Gastrocnemius medialis (tissue), 4 donors: ENCODE measurements at places on chromosomes 7 and 10. TPM values are rescaled to one million over a fixed set of nuclear protein-coding genes. Genes with fewer than 3 reads are reported as not detected.

- no peak overlapping the region for H3K27ac ChIP-seq
- no peak overlapping the region for H3K4me3 ChIP-seq
- no peak for DNase-seq
- no peaks in the 10 kb centered on the region for H3K36me3 ChIP-seq
- peaks cover 5% of the 10 kb centered on the region for H3K4me1 ChIP-seq
- H3K27me3 ChIP-seq: no peaks in the 10 kb centered on the region
These were observed 16.5 kb downstream of the MGMT start for GRCh38 chr10:129483430-129484010.

DNA sequence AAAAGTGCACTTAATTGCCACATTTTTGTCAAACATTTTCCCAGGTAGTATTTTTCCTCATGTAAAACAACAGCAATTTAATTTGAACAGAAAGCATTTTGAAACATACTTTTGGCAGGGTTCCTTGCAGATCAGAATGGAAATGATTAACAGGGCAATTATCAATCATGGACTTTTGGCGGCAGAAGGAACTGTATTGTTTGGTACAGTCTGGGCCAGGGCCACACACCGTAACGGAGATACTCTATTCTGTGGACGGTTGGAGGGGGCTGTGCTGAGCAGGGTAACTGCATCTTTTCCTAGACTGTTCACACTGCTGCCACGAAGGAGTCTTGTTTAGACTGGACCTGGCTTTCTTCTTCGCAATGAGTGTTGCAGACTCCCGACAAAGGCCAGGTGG is 62.3 kb downstream of the EGFR start:
- H3K4me3 ChIP-seq: no peak overlapping the region
- no peaks in the 10 kb centered on the region for H3K27me3 ChIP-seq
- DNase-seq: no peak
- H3K4me1 ChIP-seq: peaks cover 23% of the 10 kb centered on the region
- no peaks in the 10 kb centered on the region for H3K36me3 ChIP-seq

GRCh38 chr10:7185367-7185690 is 225.5 kb downstream of the SFMBT2 start:
- no peaks in the 10 kb centered on the region for H3K4me1 ChIP-seq
- no peak for DNase-seq
- no peaks in the 10 kb centered on the region for H3K36me3 ChIP-seq
- no peak overlapping the region for H3K4me3 ChIP-seq
- no peaks in the 10 kb centered on the region for H3K27me3 ChIP-seq

DNA sequence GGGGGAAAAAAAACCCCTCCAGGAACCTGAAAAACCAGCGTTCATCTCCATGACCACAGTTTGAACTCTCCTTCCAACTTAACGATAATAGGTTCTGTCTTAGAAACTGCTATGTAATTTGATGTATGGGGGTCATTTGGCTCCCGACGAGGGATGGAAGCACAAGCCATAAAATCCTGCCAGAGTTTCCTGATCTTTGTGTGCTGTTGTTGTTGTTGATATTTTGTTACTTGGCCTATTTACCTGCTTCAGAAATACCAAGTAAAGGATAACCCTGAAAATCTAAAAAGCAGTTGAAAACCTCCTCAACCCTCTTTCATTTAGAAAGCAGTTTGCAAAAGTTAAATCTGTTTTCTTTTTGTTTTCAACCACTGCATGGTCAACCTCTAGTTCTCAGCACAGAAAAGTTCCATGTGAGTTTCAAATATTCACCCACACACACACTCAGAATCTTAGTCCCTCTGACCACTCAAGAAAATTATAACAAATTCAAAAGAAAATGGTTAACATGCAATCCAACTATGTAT is 9.3 kb upstream of the HOXA2 start:
- no peaks in the 10 kb centered on the region for H3K36me3 ChIP-seq
- H3K27ac ChIP-seq: peak overlapping the region; percentile 66
- H3K4me1 ChIP-seq: peaks cover 21% of the 10 kb centered on the region
- DNase-seq: no peak

DNA sequence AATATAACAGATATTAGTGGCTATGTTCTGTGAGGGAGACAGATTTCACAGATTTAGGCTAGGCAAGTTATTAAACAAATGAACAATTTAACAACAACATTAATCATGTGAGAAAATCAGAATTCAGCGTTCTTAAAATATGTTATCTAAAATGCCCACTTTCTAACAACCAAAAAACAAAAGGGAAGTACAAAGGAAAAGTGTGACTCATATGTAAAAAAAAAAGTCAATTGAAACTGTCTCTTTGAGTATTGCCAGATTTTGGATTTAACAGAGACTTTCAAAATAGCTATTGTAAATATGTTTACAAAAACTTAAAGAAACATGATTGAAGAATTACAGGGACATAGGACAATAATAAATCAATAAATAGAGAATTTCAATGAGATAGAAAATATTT is 34.8 kb upstream of the ARHGAP22 start:
- H3K4me1 ChIP-seq: no peaks in the 10 kb centered on the region
- no peak overlapping the region for H3K27ac ChIP-seq
- no peaks in the 10 kb centered on the region for H3K36me3 ChIP-seq
- DNase-seq: no peak

- peaks cover 12% of the 10 kb centered on the region for H3K4me1 ChIP-seq
- H3K36me3 ChIP-seq: no peaks in the 10 kb centered on the region
- H3K27ac ChIP-seq: no peak overlapping the region
- H3K27me3 ChIP-seq: no peaks in the 10 kb centered on the region
These were observed 190.1 kb downstream of the TMEM178B start for GRCh38 chr7:141263983-141264382.

- no peak overlapping the region for H3K4me3 ChIP-seq
- no peaks in the 10 kb centered on the region for H3K36me3 ChIP-seq
- no peaks in the 10 kb centered on the region for H3K4me1 ChIP-seq
- H3K27me3 ChIP-seq: no peaks in the 10 kb centered on the region
These were observed 411.5 kb upstream of the ZMIZ1 start for GRCh38 chr10:78657163-78657861.

GRCh38 chr7:55379285-55379684 is 14.1 kb downstream of the LANCL2 start:
- H3K4me3 ChIP-seq: no peak overlapping the region
- H3K27ac ChIP-seq: no peak overlapping the region

DNA sequence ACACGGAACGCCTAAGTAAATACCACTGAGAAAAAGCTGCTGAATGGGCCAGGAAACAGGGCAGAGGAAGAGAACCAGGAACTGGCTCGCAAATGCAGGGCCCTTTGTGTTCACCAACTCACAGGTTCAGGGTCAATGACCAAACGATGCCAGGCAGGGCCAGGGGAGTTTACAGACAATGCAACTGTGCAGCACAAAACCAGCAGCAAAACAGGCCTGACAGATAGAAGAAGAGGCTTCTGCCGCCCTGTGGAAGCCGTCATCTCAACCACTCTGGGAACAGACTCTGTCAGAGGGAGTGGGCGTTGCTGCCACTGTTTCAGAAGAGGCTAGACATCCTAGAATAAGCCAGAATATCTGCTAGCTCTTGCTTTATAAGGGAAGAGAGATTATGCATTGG is 117.9 kb downstream of the KMT2E start:
- no peaks in the 10 kb centered on the region for H3K27me3 ChIP-seq
- no peaks in the 10 kb centered on the region for H3K36me3 ChIP-seq
- DNase-seq: no peak
- H3K4me3 ChIP-seq: no peak overlapping the region
- peaks cover 7% of the 10 kb centered on the region for H3K4me1 ChIP-seq

GRCh38 chr7:157404845-157405481 is 68.2 kb downstream of the DNAJB6 start:
- H3K4me3 ChIP-seq: no peak overlapping the region
- DNase-seq: peak; percentile 59
- peak overlapping the region; percentile 64 for H3K27ac ChIP-seq
- peaks cover 8% of the 10 kb centered on the region for H3K36me3 ChIP-seq
- H3K27me3 ChIP-seq: no peaks in the 10 kb centered on the region

- H3K27ac ChIP-seq: no peak overlapping the region
- no peak overlapping the region for H3K4me3 ChIP-seq
- H3K36me3 ChIP-seq: no peaks in the 10 kb centered on the region
- DNase-seq: no peak
- H3K4me1 ChIP-seq: no peaks in the 10 kb centered on the region
These were observed 770.6 kb downstream of the CCSER2 start for GRCh38 chr10:85098835-85099521.

The SLC13A1 gene
- not detected for total RNA-seq

The TDRD1 gene
- not detected for total RNA-seq
